Esophagus mucosa (tissue), 1 donor: ENCODE measurements at places on chromosomes 1 and 21.

GRCh38 chr1:59997479-59998115 is 71.0 kb upstream of the CYP2J2 start:
- no peak for ATAC-seq

GRCh38 chr1:30523055-30524020 is 200.0 kb downstream of the MATN1 start:
- ATAC-seq, result peak; percentile 47

DNA sequence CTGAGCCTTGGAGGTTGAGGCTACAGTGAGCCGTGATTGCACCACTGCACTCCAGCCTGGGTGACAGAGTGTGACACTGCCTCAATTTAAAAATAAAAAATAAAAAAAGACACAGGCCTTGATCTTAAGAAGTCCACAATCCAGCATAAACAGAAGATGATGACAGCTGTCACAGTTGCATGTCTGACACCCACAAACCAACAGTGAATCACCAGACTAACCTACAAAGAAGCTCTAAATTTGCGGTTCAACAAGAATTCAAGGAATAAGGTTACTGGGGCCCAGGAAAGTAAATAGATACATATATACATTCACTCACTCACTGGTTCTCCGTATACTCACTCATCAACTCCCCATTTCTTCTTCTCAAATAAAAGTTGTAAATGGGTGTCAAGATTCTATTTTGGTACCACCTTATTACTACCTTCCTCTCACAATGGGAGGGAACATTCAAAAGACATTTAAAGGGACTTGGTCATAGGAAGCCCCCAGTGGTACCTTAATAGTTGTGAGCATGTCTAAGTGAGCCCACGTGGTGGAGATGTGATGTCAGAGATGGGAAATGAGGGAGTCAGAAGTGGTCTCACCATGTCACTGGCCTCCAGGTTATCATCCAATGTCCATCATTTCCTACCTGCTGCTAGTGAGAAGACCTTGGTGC is 66.9 kb upstream of the PRDX6 start:
- no peak for ATAC-seq

GRCh38 chr1:24276791-24277190 is 42.4 kb upstream of the GRHL3 start:
- ATAC-seq, result no peak

- no peak for ATAC-seq
Measured at GRCh38 chr21:33734818-33735217, 92.5 kb downstream of the ITSN1 start.

GRCh38 chr1:229252228-229252984 is 18.5 kb upstream of the RAB4A start:
- no peak for ATAC-seq
